CD4-positive, alpha-beta memory T cell (primary cell): ENCODE measurements at places on chromosomes 13 and 19. TPM values are rescaled to one million over a fixed set of nuclear protein-coding genes. Genes with fewer than 3 reads are reported as not detected.

IRGC gene
- total RNA-seq = not detected

SLITRK1 gene
- total RNA-seq = not detected

CRLF1 gene
- not detected for total RNA-seq

TBXA2R gene
- 0.64 TPM for total RNA-seq

ZNF808 gene
- 61.7 TPM for total RNA-seq

PDX1 gene
- not detected for total RNA-seq

ATXN8OS gene
- not detected for total RNA-seq

FFAR2 gene
- not detected for total RNA-seq

PLVAP gene
- total RNA-seq = not detected

MATK gene
- total RNA-seq = 7.2 TPM

FCAR gene
- total RNA-seq = 0.29 TPM
